ENCODE measurements at places on chromosomes 5 and 9. TPM values are rescaled to one million over a fixed set of nuclear protein-coding genes. Genes with fewer than 3 reads are reported as not detected.

The NEURL1B gene
- 24.8 TPM for total RNA-seq

The SV2C gene
- total RNA-seq, result 0.32 TPM

The SPINK6 gene
- total RNA-seq, result not detected

The SPINK4 gene
- total RNA-seq, result not detected

The CARTPT gene
- total RNA-seq, result not detected

The ORM1 gene
- 9.2 TPM for total RNA-seq

The BTNL8 gene
- total RNA-seq, result 5.3 TPM

The ANXA2R gene
- 4.4 TPM for total RNA-seq

The TIMD4 gene
- not detected for total RNA-seq

The PRRX2 gene
- 2.5 TPM for total RNA-seq

The CBY3 gene
- total RNA-seq, result not detected

GRCh38 chr9:112544477-112544876 is 57.9 kb downstream of the KIAA1958 start:
- DNase-seq, result no peak

GRCh38 chr5:156991714-156992113 is 28.7 kb upstream of the TIMD4 start:
- no peak for DNase-seq

- DNase-seq, result no peak
Observed at GRCh38 chr9:83472221-83472665, 66.0 kb downstream of the FRMD3 start.

DNA sequence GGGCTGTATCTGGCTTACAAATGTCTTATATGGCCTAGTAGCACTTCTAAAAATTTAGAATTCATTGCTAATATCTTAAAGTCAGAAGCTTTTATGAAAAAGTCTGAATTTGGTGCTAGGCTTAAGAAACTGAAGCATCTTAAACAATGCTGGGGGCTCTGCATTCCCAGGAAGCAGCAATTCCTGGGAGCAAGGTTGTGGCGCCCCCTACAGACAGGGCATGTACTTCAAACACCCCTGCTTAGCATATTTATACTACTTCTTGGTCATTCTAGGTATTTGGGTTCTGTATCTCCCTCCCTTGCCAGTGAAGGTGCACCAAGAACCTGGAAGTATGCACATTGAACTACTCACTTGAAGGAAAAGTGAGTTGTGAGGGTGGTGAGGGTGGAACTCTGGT is 64.6 kb upstream of the GRIA1 start:
- DNase-seq, result no peak

DNA sequence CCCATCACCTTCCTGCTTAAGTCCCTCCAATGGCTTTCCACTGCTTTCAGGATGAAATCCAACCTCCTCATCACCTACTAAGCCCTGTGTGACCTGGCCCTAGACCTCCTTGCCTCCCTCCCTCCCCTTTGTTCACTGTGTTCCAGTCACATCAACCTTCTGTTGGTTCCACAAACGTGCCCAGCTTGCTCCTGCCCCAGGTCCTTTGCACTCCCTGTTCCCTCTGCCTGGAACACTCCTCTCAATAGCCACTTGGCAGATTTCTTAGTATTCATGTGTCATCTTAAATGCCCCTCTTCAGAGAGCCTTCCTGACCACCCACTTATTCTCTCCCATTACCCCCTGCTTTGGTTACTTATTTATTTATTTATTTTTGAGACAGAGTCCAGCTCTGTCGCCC is 24.1 kb upstream of the STXBP1 start:
- no peak for DNase-seq

DNA sequence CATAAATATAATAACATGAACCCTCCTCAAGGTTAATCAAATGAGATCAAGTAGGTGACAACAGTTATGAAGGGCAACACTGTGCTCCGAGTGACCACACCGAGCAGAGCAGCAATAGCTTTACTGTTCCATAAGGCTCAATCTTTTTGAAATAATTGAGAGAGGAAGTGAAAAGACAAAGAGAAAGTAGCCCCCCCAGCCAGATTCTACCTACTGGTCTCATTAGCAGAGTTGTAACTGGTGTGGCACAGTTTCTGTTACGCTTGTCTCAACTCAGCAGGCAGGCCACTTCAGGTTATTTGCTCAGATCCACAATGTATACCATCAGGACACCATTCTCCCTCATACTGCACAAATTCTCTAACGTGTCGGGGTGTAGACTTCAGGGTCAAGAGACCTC is 14.0 kb downstream of the PRUNE2 start:
- no peak for DNase-seq

DNA sequence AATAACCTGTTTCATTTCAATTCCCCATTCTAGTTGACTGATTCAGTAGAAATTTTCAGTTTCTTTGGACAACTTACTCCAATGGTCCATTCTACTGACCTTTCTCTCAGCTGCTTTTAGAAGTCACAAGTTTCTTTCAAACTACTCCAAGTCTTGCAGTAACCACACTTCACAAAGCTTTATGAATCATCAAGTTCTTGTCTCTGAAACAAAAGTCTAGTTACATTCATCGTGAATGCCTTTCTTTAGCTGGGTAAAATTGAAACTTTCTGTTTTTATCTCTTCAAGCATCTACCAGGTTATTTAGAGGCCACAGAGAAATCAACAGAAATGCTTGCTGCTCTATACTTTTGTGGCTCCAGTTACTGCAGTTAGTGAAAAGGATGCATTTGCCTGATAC is 405.4 kb downstream of the TMEM232 start:
- DNase-seq, result no peak

GRCh38 chr9:104868687-104869404 is 59.1 kb downstream of the ABCA1 start:
- DNase-seq, result peak; percentile 70

- DNase-seq, result no peak
Observed at GRCh38 chr5:17070647-17071046, 134.6 kb upstream of the MYO10 start.

DNA sequence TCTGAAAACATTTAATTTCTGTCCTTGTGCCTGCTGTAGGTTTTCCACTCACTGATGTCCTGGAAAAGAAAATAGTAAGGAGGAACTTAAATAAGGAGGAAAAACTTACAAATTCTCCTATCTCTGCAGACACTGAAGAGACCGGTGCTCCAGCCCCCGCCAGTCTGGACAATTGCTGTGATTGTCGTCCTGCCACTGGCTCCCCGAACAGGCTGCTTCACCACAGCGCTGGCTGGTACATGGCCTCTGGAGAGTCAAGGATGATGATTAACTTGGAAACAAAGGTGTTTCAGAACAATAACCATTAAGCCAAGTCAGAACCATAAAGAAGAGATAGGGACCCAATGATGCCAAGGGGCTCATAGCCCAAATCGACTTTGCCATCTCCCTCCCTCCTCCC is 7.3 kb downstream of the PLAC8L1 start:
- DNase-seq, result no peak

DNA sequence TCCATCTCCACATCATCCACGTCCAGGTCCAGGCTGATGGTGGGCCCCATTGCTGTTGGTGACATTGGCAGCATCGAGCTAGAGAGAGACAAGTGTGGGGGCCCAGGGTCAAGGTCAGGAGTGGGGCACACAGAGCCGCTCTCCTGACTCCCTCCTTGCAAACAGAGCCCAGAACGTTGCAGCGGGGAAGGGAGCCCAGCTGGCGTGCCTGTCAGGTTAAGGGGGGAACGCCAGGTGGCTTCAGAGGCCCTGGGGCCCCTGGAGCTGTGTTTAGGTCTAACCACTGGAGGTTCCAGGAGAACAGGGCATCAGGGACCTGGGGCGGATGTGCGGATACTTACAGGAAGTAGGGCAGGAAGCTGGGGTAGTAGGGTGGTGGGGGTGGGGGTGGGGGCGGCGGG is 7.5 kb downstream of the RNF44 start:
- DNase-seq, result peak; percentile 47
